ENCODE measurements at places on chromosomes 13 and 19. TPM values are rescaled to one million over a fixed set of nuclear protein-coding genes. Genes with fewer than 3 reads are reported as not detected.

Gene CEACAM3
- not detected for total RNA-seq

Gene ZIK1
- 8.0 TPM for total RNA-seq

Gene PAK4
- 12.4 TPM for total RNA-seq

Gene CCL25
- total RNA-seq = not detected

Gene CYP2A7
- total RNA-seq = not detected

Gene DAZAP1
- total RNA-seq = 61.6 TPM

Gene JUND
- total RNA-seq = 98.9 TPM

Gene PSG3
- total RNA-seq = not detected

Gene TLE6
- 2.7 TPM for total RNA-seq

Gene ADAMTSL5
- total RNA-seq = 2.4 TPM

Gene CGB2
- 0.46 TPM for total RNA-seq

Measured in melanocyte of skin (primary cell).